ENCODE measurements at places on chromosomes 2 and 18.

- DNase-seq, result no peak
Measured at GRCh38 chr2:95234286-95234785, 27.0 kb downstream of the ZNF892 start.

GRCh38 chr2:16639431-16639830, 26.2 kb downstream of the CYRIA start:
- DNase-seq, result no peak

DNA sequence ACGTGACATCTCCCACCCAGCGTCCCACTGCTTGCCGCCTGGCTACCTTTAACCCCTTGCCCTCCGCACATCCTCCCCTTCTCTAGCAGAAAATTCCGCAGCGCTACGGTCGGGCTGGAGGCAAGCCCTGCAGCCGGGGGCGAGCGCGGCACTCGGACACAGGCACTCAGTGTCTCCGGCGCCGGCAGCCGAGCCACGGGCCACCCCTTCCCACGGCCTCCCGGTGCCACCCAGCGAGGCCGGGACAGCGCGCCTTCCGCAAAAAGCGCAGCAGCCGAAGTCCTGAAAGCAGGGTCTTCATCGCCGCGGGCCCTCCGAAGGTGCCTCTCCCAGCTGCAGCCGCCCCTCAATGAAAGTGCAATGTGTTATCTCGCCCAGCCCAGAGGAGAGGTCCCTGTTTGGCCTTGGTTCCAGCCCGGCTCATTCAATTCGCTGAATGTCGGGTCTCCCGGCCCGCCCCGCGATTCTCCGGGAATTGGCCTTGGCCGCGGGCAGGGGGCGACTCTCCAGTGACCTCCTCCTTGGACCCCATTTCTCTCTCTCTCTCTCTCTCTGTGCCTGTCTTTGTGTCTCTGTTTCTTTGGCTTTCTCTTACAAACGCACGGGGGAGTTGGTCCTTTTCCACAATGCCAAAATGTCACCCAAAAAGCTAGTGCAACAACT, 1.1 kb downstream of the DLGAP1 start:
- DNase-seq, result no peak

DNA sequence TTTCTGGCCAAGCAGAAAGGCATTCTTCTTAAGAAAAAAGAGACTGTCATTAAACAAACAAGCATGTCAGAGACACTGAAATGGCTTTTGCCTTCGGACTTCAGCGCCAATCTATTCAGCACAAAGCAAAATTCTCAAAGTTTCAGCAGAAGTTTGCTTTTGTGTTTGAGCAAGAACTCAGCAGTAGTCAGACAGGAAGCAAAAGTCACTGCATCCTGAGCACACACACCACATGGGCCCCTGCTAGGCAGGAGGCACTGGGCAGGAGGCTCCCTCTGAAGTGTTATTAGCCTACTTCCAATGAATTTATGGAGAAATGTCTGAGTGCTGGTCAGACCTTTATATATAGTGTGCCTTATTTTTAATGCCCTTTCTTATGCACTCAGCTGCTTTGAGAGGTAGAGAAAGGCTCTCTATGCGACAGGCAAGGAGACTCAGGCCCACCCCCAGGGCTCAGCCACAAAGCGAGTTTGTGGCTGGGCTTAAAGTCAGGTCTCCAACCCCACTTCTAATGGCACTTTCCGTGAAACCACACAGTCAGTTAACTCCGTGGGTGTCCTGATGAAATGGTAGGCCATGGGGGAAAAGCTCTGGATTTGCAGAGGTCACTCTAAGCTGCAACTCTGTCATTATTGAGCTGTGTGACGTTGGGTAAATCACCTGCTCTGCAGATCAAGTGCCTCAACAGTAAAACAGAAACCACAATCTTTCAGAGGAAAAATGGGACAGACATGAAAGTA, 161.0 kb upstream of the TMEM200C start:
- DNase-seq, result no peak

DNA sequence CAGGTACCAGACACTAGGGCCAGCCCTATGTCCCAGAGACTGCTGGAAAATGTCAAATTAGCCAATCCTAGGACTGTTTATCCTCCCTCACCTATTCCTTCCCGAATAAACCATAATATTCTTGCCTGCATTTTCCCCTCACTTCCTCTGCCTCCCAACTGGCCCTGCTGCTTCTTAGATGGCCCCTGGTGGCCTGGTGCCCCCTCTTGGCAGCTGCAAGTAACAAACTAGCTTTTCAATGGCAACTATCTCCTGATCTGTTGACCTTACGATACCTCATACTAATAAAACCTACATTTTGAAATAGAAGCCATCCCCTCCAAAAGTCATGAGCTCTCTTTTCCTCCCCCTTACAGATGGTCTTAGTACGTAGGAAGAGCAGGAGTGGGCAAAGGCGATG, 132.0 kb downstream of the ALPK2 start:
- DNase-seq, result no peak

Measured in D721Med (cell line).